Progenitor cell of endocrine pancreas (in vitro differentiated cells): ENCODE measurements at places on chromosomes 13 and 19. TPM values are rescaled to one million over a fixed set of nuclear protein-coding genes. Genes with fewer than 3 reads are reported as not detected.

- DNase-seq = no peak
Observed at GRCh38 chr13:73894995-73895571, 239.1 kb downstream of the KLF12 start.

DNA sequence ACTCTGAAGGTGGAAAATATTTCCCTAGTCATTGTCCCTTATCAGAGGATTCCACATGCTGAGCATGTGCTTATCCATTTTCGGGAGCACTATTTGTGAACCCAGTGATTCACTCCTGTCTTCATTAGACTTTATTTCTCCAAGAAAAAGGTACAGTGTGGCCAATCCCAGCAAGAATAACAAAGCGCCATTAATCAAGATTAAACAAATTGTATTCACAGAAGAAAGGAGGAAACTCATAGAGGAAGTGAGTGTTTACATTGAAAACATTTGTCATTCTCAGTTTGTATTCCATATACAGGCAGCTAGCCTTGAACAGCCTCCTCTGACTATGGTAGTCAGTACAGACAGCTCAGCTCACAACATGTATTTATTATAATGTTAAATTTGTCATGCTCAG is 1669.9 kb upstream of the SPRY2 start:
- DNase-seq = no peak

GRCh38 chr19:56076498-56076897 is 44.6 kb downstream of the ZNF787 start:
- DNase-seq = peak; percentile 59

GRCh38 chr19:55670280-55671053 is 4.6 kb upstream of the EPN1 start:
- no peak for DNase-seq

DNA sequence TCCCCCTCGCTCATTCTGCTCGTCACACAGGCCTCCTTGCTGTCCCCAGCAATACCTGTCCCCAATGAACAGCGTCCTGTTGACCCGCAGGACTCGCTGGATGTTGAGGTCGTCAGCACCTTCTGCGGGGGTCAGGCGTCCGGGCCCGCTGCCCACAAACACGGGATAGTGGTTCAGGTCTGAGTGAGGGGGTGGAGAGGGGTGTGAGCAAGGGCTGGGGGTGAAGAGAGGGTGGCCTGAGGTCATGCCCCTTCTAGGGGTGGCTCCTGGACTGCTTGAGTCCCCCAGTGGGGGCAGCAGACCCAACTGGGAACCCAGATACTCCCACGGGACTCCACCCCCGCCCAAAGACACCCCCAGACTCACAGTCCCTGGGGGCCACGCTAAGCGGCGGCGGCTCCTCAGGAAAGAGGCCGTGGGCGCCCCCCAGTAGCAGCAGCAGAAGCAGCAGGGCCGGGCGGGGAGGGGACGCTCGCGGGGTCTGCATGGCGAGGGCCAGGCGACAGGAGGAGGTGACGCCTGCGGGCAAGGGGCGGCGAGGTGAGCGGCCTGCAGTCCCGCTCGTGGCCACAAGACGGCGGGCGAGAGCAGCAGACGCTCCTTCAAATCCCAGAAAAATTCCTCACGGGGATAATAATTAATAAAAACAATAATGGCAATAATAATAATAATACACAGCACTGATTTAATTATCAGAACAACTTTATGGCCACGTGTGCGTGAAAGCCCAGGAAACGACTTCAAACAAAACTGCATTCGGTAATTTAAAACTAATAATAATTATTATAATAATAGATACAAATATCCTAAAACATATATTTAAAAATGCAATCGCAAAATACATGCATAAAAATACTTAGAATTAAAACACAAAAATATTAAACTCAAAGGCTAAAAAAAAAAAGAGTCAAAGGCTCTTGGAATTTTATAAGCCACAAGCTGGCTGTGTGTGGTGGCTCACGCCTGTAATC is 1.2 kb downstream of the SEMA6B start:
- peak; percentile 60 for DNase-seq

DNA sequence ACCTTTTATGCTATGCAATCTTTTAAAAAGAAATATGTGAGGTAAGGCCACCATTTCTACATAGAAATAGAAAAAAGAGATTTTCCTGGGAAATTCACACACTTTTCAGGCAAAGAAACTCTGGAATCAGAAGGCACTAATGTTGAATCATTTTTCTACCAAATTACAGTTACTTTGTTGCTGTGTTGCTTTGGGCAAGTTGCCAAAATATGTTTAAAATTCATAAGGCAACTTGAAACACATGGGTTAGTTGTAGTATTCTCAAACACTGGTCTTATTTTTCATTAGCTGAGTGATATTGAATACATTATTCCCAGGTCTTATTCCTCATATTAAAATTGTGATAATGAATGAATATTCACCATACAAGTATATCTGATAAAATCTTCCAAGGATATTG is 195.0 kb upstream of the SLITRK1 start:
- no peak for DNase-seq

GRCh38 chr13:29847501-29847983 is 2.9 kb downstream of the UBL3 start:
- no peak for DNase-seq

DNA sequence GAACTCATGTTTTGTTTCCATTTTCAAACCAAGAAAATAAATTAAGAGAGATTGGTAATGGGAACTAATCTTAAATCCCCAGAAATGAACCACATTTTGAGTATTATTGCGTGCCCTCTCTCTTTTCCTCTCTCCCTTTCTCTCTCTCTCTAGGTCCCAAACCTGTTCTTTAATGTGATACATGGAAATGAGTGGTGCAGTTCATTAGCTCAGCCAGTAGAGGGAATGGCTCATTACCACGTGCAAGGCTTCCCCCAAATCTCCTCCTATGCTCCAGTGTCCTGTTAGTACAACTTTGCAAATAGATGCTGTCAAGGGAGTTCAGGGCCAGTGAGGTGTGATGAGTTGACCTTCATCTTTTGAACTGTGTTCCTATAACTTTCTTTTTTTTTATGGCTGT is 178.4 kb downstream of the FGF9 start:
- no peak for DNase-seq

Gene CPAMD8
- 58.6 and 63.4 TPM in 2 replicates for total RNA-seq

Gene ZNF582
- total RNA-seq = 6.6 and 8.0 TPM in 2 replicates

Gene ERICH4
- not detected in 2 replicates for total RNA-seq
